ENCODE measurements at places on chromosomes 3 and 15.

- no peak for DNase-seq
These were observed 67.8 kb downstream of the LINGO1 start for GRCh38 chr15:77564938-77565337.

DNA sequence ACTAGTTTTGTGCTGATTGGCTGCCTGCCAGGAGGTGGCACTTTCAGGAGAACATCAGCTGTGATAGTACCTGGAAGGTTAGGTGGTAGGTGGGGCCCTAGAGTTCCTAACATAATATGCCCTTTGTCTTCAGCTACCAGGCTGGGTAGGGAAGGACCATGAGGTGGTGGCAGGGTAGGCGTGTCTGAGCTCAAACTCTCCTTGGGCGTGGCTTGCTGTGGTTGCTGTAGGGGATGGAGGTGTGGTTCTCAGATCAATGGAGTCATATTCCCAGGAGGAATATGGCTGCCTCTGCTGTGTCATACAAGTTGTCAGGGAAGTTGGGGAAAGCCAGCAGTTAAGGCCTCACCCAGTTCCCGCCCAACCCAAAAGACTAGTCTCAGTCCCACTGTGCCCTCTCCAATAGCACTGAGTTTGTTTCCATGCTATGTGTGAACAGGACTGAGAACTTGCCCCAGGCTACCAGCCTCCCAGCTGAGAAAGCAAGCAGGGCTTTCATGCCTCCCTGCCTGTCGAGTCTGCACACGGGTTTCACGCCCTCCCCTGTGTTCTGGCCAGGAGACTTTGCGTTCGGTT is 107.7 kb downstream of the CHCHD4 start:
- no peak for DNase-seq

DNA sequence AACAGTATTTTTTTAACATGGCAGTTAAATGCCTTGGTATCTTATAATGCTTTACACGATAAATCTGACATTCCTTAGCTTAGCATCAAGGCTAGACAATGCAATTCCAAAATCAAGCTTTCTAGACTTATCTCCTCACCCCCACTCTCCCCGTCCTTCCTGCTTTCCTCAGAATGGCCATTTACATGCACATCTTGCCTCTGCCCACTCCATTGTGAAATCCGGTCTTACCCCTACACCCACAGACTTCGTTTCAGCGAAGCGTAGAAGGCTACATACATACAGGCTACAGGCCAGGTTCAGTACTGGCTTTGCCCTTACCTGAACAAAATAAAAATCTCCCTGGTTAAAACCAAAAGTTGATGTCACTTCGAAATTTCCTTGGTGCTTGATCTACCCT is 58.6 kb upstream of the SLC12A8 start:
- no peak for DNase-seq

DNA sequence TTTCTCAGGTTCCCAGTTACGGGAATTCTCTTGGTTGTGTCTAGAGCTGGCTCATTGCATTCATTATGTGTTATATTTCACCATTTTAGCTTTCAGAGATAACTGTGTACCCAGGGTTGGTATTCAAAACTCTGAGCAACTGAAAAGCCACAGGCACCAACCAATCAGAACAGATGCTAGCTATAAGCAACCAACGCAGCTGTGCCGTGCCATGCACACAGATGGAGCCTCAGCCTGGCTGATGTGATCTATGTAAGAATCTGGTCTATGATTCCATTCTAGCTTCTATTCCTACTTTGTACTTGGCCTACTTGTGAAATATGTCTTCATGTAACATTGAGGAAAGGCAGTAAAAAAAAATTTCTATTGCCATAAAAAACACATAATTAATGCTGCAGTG is 95.0 kb upstream of the CCDC80 start:
- DNase-seq: no peak

DNA sequence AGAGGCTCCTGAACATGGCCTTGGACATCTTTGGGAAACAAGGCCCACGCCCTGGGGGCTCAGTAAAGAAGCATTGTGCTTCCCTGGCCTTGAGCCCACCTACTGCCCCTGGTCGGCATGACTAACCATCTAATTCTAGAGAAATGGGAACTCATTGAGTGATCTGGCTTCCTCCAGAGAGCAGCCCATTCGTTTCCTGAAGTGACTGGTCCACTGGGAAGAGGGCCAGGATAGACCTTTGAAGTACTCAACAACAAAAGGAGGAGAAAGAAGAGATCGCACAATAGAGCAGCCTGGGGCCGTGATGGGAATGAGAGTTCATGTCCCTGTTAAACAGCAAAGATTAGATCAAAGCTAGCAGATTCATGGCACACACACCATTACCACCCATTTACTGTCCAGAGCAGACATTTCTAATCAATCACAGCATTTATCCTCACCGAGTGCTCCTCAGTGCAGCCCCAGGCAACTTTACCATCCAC is 514.4 kb upstream of the PROK2 start:
- no peak for DNase-seq

- no peak for DNase-seq
These were observed 76.7 kb downstream of the SCN10A start for GRCh38 chr3:38739396-38739689.

- no peak for DNase-seq
These were observed 292.4 kb upstream of the LRRFIP2 start for GRCh38 chr3:37466660-37467359.

- DNase-seq: no peak
These were observed 36.8 kb upstream of the SCAANT1 start for GRCh38 chr3:63949005-63949404.

DNA sequence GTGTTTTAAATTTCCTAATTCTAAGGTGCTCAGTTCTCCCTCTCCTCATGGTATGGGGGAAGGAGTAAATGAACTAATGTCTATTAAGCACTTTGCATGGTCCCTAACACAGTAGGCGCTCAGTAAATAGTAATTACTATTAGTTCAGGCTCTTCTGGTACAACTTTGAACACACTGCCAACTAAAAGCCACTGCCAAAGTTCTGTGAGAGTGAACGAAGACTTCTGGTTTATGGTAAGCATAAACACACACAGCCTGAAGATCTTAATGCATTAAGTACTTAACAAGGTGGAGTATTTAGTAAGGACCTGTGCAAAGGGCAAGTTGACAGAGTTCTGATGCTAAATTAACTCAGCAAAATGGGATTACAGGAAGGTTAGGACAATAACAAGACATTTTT is 24.7 kb downstream of the RARB start:
- no peak for DNase-seq

GRCh38 chr3:46316206-46316605 is 37.7 kb upstream of the CCR2 start:
- no peak for DNase-seq

GRCh38 chr3:66838704-66839103 is 159.4 kb upstream of the KBTBD8 start:
- no peak for DNase-seq

GRCh38 chr3:70982700-70983140 is 600.8 kb downstream of the FOXP1 start:
- DNase-seq: no peak

DNA sequence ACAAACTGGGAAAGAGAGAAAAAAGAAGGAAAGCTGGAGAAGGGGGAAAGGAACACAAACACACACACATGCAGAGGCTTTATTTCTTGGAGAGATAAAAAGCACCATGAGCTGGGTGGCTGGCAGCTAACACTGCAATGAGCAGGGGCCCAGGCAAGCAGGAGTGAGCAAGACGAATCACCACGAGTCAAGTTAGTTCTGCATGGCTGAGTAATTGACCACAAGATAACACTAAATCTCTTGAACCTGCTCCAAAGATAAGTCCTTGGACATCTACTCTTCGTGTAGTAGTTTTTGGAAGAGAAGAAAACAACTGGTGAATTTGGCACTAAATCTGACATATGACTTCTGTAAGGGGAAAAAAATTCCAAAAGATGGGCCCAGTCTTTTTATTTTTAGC is 100.9 kb downstream of the MYO5A start:
- peak; percentile 21 for DNase-seq

GRCh38 chr3:185272033-185272432 is 18.2 kb upstream of the EHHADH start:
- no peak for DNase-seq

DNA sequence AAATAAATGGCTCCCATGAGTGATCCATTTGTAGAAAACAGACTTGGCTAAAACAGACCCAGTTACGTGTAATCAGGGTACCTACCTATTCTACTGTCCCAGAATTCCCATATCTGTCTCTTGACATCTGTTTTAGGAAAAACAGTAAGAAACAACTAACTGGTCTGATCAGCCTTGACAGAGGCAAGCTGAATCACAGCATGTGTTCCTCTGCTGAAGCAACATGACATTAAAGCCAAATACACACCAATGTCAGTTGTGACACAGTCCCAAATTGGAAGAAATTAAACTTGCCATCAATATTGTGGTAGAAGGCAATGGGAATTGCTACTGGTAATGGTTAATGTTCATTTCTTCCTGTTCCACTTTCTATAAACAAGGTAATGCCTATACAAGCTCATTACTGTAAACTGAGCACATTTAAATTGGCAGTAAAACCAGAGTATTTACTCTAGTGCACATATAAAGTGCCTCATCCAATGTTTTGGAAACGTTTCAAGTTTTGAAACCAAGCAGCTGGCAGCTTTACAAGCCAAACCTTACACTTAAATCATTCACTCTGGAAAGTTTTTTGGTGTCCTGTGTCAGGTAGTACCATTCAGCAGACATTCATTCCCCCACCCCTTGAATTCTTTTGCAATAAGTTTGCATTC is 27.0 kb downstream of the ALDH1A2 start:
- DNase-seq: no peak

DNA sequence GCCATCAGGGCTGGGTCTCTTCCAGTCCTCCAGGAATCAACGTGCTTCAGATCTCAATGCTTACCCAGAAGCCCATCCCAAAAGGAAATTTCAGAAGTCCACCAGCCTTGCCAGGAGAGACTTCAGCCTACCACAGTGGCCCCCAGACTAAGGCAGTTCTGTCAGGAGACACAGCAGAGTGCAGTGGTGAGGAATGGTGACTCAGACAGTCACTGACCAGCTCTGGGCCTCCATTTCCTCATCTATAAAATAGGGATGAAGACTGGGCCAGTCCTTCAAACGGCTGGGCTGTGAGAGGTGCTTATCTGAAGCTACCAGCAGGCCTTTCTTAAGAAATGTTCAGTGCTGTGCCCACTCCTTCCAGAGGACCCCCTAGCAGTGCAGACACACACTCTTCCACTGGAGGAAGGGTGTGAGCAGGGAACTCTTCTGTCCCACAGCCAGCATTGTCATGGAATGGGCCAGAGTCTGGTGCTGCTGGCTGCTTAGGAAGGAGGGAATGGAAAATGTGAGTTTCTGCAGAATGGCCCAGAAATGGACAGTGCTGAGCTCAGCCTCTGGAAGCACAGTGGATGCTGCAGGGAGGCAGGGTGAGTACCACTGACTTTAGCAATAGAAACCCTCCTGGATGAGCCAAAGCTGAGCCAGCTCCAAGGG is 41.6 kb upstream of the DUSP7 start:
- DNase-seq: no peak

DNA sequence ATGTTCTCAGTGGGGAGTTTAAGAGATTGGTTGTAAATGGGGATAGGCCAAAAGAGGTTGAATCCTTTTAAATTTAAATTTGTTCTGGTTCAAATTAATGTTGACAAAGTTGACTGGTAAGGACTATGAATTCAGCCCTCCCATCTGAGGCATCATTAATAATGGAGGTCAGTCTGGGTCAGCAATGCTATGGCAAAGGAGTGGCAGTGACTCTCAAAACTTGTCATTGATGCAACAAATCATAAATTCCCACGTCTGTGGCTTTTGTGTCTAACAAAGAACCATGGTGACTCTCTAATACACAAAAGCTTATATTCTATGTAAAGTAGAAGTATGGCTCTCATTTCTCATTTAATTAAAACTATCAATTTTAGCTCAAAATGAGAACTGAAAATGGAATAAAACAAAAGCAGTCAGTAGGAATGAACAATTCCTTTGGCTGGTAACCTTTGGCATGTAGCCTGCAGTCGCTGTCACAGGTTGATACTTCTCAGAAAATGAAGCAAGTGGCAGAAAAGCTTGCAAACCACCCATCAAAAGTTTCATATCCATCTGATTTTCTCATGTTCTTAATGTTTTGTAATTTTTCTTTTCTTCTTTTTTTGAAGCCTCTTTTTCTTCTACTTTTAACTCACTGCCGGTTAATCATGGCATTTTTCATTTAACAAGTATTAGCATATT is 12.2 kb upstream of the ZBED2 start:
- DNase-seq: no peak

- DNase-seq: no peak
These were observed 181.9 kb upstream of the TTC14 start for GRCh38 chr3:180420016-180420415.

DNA sequence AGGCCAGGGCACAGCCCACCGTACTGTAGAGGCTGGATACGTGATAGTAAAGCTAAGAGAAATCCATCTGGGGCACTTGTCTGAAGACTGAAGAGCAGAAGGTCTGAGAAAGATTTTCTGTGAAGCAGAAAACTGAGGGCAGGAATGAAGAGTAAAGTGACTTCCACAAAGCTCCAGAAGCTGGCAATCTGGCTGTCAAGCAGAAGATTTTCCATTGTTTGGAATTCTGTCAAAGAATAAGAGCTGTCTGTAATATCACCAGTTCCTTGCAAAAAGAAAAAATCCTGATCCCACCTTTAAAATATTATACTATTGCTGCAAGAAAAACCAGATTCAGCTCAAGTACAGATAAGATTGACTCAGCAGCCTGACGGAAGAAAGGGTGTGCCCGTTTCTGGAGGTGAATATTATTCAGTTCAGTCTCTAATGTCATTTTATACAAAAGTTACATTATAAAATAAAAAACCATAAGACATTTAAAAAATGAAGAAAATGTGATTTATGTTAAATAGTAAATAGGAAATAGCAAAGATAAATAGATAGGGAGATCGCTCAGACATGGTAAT is 550.4 kb upstream of the SGO1 start:
- no peak for DNase-seq

GRCh38 chr3:132160198-132160597 is 125.4 kb upstream of the CPNE4 start:
- DNase-seq: no peak

DNA sequence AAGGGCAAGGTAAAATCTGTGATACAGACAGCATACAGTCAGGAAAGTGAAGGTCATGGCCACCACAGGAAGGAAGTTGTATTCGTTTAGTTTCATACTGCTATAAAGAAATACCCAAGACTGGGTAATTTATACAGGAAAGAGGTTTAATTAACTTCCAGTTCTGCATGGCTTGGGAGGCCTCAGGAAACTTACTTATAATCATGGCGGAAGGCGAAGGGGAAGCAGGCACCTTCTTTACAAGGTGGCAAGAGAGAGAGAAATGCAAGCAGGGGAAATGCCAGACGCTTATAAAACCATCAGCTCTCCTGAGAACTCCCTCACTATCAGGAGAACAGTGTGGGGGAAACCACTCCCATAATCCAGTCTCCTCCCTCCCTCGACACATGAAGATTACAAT is 353.7 kb upstream of the SEMA6D start:
- no peak for DNase-seq

- DNase-seq: no peak
These were observed 72.8 kb downstream of the ITPR1 start for GRCh38 chr3:4565809-4566501.

DNA sequence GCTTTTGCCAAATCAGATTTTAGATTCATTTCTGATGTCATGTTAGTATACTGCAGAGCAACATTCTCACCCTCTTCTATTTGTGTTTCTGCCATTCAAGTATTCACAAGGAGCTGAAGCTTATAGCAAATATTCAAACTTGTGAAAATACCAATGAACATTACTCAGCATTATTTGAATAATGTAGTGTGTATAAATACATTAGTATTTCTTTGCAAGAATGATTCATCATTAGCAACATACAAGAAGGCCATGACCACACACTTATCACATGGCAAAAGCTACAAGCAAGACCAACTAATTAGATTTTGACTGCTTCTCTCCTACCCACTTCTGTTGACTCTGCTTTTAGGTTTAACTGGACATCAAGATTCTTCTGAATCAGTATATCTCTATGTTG is 124.9 kb downstream of the IGSF11 start:
- DNase-seq: no peak

- DNase-seq: no peak
These were observed 32.9 kb downstream of the TBC1D2B start for GRCh38 chr15:78044407-78045155.
